ENCODE measurements at places on chromosomes 4 and X.

DNA sequence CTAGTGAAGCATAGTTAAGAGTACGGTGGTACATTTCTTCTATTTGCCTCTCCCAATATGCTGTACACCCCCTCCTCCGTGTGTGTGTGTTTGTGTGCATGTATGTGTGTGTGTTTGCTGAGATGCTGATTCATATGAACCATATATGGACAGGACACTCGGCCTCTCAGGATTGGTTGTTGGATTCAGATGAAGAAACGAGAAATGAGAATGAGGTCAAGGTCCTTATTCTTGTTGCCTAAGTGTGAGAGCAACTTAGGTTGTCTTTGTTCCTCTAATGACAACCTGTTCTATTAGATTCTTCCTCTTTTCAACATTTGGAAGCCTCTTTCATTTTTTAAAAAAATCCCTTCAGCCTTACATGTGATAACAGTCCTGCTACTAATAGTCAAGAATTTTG, 1387.6 kb downstream of the STIM2 start:
- no peak for DNase-seq

DNA sequence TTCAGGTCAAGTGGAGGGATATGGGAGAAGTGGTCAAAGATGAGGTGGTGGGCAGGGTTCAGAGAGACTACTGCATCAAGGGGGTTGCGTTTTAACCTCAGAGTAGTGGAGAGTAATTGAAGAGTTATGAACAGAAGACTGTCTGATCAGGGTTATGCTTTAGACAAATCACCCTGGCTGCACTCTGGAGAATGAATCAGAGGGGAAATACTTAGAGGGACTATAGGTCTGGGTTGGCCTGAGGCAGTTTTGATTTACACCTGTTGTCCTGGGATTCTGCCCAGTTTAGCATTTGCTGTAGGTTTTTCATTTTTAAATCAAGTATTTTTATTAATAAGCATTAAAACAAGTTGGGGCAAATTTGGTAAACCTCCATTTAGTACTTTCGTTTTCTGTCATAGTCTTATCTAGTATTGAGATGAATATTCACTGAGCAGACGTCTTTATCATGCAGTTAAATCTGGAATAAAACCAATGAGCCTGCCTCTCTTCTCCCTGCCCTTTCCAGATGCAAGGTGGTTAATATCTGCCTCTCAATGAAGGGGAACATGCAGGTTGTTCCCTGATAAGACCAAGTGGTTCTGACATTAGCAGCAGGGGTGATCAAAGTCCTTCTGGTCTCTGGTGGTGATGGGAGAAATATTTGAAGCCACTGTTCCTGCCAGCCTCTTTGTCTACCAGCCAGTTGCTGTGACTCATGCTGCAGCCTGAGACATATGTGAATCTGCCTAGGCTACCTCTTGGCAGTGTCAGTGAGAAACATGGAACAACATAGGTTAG, 116.0 kb upstream of the RPS6KA3 start:
- DNase-seq = no peak

- DNase-seq = no peak
These were observed 17.8 kb downstream of the DGKK start for GRCh38 chrX:50452782-50453181.

GRCh38 chrX:46247456-46247855, 297.8 kb downstream of the ZNF674 start:
- no peak for DNase-seq

DNA sequence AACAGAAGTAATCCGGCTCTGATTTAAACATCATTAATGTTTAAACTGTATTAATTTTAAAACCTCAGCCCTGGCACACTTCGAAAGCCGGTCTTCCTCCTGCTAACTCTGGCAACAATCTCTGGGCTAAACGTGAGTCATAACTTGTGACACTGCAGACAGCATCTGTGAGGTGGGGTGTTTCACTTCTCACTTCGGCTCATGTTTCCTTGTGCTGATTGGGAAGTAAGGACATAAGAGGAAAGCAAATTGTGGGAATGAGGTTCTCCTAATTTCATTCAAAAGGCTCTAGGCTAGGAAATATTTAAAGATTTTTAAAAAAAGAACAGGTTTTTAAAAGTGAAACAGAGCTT, 139.9 kb upstream of the USP9X start:
- DNase-seq = no peak

GRCh38 chr4:77132652-77133312, 24.2 kb upstream of the CCNG2 start:
- DNase-seq = no peak

- DNase-seq = no peak
These were observed 33.5 kb downstream of the NSG1 start for GRCh38 chr4:4420421-4420820.

DNA sequence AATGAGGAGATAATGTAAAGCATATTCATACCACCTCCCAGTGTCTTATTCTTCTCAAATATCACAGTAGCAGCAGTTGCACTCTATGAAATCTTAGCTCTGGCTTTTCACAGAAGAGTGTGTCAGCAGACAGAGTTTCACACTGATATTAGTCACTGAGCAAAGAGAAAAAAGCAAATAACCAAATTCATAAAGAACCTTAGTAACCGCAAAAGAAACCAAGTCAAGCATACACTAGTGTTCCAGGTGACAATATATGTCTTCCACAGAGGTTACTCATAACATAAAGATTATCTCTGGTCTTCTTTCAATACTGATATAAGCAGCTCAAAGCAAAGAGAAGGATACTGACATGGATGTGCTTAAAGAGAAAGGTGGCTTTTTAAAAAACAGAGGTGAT, 181.7 kb upstream of the EDNRA start:
- no peak for DNase-seq

- no peak for DNase-seq
These were observed 43.4 kb upstream of the PHF8 start for GRCh38 chrX:54087661-54088060.

GRCh38 chr4:164731827-164732474, 22.0 kb upstream of the SMIM31 start:
- DNase-seq = no peak

- DNase-seq = no peak
These were observed at the start of gene SMIM43 for GRCh38 chr4:121764702-121765367. TSS of gene SMIM43 (minus strand) at chr4:121765164. CDS start at chr4:121765105, 59 bp downstream.

DNA sequence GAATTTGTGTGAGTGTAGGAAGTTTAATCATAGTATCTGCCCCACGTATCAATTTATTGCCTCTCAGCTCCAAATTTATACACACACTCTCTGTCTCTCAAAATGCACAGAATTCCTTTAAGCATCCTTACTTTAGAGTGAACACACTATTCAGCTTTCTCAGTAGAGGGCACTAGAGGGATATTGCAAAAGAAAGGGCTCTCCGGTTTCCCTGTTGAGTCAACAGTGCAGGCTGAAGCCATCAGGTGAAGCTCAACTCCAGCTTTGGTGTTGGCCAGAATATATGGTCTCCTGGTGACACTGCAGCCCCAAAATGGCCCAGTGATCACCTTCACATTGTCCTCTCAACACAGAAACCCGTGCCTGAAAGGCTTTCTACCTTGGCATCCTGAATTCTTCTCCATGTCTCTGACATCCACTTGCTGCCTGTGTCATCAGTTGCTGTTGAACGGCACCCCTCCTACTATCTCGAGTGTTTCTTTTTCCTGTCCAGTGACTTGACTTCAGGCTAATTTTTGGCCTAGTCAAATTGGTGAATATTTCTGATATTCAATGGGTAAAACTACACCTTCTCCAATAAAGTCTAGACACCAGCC, 670.5 kb downstream of the GABRG1 start:
- no peak for DNase-seq

GRCh38 chr4:1593458-1593857, 90.7 kb downstream of the FAM53A start:
- DNase-seq = peak; percentile 13

GRCh38 chrX:48779399-48779798, 7.0 kb upstream of the GATA1 start:
- DNase-seq = no peak

DNA sequence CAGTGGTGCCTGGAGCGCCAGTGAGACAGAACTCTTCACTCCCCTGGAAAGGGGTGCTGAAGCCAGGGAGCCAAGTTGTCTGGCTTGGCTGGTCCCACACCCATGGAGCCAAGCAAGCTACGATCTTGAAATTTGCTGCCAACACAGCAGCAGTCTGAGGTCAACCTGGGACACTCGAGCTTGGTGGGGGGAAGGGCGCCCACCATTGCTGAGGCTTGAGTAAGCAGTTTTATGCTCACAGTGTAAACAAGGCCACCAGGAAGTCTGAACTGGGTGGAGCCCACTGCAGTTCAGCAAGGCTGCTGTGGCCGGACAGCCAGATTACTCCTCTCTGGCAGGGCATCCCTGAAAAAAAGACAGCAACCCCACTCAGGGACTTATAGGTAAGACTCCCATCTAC, 149.5 kb downstream of the EDA2R start:
- no peak for DNase-seq

DNA sequence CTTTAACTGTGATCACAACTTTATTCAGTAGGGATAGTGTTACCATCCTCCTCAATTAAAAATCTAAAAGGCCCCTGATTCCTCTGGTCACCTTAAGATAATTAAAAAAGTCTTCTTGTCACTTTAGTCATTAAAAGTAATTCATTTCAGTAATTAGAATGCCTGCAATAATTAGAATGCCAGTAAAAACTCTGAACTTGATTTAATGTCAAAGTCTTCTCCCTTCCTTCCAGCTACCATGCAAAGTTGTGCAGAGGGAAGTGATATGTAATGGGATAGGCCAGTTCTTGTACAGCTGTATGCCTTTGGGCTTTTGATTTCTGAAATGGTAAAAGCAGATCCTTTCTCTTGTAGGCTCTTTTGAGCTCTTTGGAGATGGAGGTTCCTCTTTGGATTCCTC, 417.2 kb downstream of the ADAM29 start:
- DNase-seq = no peak

GRCh38 chrX:30577362-30577991, at the start of gene TASL:
TSS of gene TASL (minus strand) at chrX:30577766. CDS start at chrX:30560355, 17,411 bp downstream.
- DNase-seq = no peak

DNA sequence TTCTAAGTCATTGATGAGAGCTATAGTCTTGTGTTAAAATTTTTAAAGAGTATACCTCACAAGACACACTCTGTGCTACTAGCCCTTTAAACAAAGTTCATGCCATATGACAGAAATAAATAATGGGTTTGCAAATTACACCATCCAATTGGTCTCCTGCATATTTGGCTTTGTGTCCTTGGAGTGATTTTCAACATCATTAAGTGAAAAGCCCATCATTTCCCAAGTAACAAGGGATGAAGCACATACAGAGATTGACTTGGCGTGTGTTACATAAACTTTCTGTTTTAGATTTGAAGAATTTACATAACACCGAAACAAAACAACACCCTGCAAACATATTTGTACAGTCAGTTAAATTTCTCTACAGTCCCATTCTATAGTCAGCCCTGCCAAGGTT, 216.9 kb upstream of the NEIL3 start:
- no peak for DNase-seq

- DNase-seq = no peak
These were observed 10.1 kb upstream of the FGG start for GRCh38 chr4:154622598-154622997.

DNA sequence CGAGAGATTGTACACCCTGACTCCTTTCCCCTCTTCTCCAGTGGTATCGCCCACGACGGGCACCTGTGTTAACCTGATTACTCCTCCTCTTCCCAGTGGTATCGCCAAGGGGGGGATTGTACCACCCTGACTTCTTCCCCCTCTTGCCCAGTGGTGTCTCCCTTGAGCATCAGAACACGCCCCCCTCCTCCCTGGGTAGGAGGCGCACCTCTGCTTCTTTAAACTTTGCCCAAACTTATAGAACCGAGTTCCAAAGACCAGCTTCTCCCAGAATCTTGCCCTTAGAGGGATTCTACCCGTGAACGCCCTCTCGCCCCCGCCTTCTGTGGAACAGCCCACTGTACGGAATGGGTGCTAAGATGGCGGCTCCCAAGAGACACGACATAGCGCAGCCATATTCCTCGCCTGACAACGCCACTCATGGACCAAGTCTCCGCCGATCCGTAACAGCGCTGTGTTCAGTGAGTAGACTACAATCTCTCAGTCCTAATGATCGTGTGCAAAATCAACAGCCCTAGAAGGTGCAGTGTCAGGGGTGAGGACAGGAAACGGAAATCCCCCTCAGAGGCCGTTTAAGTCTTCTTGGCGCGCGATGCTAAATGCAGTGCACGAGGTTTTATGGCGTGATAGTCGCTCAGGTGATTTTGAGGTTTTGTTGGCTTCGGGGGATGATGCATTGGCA, 4.2 kb upstream of the ZNF157 start:
- DNase-seq = peak; percentile 75

- no peak for DNase-seq
These were observed 142.2 kb upstream of the KCNIP4 start for GRCh38 chr4:22090661-22091351.

DNA sequence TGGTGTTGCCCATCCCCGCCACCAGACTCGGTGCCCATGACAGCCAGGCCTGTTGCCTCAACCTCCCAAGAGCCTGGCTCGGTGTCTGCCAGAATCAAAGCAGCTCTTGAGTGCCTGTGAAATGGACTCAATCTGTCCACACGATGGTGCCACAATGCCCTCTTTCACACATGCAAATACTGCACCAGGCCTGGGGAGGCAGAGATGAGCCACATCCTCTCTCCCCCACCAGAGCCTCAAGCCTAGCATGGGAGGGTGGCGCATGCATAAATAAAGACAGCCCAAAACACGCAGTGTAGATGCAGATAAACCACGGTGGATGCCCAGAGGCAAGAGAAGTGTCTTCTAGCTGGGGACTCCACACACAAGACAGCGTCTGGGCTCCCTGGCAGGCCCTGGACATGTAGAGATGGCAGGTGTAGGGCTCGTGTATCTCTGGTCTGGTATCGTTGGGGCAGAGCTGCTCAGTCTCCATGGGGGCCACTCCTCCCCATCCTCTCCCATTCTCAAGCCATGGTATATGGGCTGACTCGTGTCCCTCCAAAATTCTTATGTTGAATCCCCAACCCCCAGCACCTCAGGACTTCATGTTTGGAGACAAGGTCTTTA, 65.6 kb downstream of the JAKMIP1 start:
- DNase-seq = no peak

GRCh38 chrX:28278251-28278650, 297.0 kb upstream of the DCAF8L1 start:
- no peak for DNase-seq

DNA sequence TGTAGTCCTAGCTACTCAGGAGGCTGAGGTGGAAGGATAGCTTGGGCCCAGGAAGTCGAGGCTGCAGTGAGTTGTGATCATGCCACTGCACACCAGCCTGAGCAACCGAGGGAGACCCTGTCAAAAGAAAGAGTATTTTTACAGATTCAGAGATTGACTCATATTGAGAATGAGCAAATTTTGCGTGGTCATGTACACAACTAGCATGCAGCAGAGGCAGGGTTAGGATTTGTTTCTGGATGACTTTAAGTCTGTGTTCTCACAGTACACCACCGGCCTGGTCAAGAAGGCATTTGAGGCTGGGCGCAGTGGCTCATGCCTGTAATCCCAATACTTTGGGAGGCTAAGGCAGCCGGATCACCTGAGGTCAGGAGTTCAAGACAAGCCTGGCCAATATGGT, 44.8 kb upstream of the CBR4 start:
- DNase-seq = no peak

GRCh38 chr4:45350438-45350837, 624.1 kb upstream of the GNPDA2 start:
- no peak for DNase-seq

GRCh38 chr4:48030470-48030869, 13.9 kb downstream of the NIPAL1 start:
- DNase-seq = no peak

Data from suprapubic skin (tissue), 4 donors.